Activated CD4-positive, CD25-positive, alpha-beta regulatory T cell treated with anti-CD3 and anti-CD28 coated beads, Interleukin-2, amount 50 U/mL, for 24 hours (primary cell): ENCODE measurements at places on chromosomes 2 and 18.
A peak's percentile ranks its signal among the peaks of the same experiment; 100 is the strongest.

DNA sequence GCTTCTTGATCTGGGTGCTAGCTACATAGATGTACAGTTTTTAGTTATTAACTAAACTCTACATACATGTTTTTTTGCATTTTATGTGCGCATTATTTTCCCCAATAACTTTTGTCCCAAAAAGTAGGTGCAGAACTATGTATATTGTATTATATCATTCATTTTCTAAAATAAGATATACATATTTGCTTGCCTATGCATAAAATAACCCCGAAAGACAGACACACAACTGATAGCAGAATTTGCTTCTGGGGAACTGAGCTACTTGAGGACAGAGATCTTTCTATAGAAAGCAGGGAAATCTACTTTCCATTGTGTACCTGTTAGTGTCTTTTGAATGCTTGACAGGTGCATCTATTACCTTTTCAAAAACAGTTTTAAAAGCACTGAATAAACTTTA lies 88.9 kb upstream of the SIX3 start:
- ATAC-seq = no peak

DNA sequence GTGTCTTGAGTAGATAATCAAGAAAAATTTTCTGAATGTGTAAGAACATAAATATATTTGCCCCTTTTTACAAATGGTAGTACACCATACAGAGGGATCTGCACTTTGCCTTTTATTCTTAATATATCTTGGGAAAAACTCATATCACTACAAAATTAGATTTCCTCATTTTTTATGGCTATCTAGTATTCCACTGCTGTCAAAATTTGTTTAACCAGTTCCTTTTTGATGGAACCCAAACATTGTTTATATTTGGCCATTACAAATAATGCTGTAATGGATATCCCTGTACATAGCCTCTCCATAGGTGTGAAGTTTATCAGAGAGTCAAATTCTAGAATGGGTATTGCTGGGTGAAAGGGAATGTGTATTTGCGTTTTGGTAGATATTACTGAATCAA lies 243.1 kb downstream of the AGPS start:
- no peak for ATAC-seq

GRCh38 chr2:197571627-197572271 lies 55.9 kb downstream of the MOB4 start:
- ATAC-seq = no peak

DNA sequence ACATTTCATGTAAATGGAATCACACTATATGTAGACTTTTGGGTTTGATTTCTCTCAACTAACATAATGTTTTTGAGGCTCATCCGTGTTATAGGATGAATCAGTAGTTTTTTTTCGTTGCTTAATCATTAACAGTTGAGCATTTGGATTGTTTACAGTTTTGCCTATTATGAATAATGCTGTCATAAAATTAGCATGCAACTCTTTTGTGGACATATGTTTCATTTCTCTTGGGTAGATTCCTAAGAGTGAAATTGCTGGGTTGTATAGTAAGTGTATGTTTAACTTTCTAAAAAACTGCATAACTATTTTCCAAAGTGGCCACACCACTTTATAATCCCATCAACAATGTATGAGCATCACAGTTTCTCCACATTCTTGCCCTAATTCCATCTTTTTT lies 7.7 kb upstream of the RHBDD1 start:
- peak; percentile 48 for ATAC-seq

GRCh38 chr2:197827618-197828017 lies 23.2 kb downstream of the PLCL1 start:
- no peak for ATAC-seq

DNA sequence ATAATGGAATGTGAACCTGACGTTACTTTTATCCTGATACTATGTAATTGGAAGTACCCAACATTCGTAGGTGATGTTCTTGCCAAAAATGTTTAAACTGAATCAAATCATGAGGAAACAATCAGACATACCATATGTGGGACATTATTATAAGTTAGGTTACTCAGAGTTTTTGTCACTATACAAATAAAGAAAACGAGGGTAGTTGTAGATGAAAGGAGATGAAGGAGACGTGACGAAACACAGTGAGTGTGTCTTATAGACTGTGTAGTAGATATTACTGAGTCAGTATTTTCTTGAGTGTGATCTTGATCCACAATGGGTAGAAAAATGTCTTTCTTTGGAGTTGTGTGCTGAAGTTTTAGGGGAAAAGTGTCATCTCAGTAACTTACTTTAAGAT lies 176.8 kb downstream of the ZNF407 start:
- ATAC-seq = no peak

DNA sequence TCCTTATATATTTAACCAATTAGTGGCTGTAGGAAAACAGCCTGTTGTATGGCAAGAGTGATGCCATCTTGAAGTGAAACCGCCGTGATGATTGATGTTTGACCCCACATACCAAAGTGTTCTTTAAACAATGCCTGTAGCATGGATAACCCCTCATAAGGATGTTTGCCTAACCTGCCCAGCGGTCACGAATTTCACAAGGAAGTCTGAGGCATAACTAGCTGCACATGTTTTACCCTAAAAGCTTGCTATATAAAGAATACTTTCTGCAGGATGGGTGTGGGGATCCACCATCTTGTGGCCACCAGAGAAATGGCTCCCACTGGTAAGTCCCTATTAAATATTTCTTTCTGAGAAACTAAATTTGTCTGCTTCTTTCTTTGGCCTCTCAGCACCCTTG lies 68.7 kb downstream of the ZDBF2 start:
- ATAC-seq = no peak

DNA sequence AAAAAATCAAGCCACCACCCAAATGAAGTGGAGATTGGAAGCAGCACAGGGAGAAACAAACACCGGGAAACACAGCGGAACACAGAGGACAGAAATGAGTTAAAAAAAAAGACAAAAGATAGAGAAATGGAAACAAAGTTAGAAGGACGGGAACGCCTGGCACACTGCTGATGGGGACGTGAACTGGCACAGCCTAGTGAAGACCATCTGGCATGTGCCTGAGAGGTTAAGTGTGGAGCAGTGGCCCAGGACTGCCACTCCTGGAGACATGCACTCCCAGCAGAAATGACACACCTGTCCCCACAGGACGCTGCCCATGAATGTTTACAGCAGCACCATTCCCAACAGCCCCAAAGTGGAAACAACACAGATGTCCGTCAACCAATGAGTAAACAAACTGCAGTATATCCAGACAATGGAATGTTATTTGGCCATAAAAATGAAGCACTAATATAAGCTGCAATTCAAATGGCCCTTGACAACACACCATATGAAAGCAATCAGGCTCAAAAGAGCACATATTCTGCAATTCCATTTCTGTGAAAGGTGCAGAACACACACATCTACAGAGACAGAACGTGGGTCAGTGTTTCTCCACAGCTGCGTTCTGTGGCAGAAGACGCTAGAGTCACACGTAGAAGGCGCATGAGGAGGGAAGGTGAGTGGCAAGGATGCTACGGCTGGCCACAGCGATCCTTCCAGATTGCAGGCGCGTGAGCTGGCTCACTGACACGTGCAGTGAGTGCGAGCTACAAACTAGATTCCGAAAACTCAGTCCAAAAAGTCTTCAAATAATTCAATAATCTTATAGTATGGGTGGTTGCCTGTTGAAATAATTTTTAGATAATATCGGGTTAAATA lies 24.6 kb downstream of the THAP4 start:
- no peak for ATAC-seq
